ENCODE measurements at places on chromosomes 5 and 9. TPM values are rescaled to one million over a fixed set of nuclear protein-coding genes. Genes with fewer than 3 reads are reported as not detected.

Gene GPRIN1
- 1.2 TPM for total RNA-seq

Gene PRRT1B
- total RNA-seq, result not detected

Gene SNCAIP
- total RNA-seq, result 15.4 TPM

Gene GPR151
- total RNA-seq, result not detected

Gene SPOCK1
- total RNA-seq, result 14.5 TPM

Gene LRRC19
- total RNA-seq, result 0.66 TPM

Gene FPGS
- total RNA-seq, result 56.3 TPM

Gene EGFL7
- 138 TPM for total RNA-seq

DNA sequence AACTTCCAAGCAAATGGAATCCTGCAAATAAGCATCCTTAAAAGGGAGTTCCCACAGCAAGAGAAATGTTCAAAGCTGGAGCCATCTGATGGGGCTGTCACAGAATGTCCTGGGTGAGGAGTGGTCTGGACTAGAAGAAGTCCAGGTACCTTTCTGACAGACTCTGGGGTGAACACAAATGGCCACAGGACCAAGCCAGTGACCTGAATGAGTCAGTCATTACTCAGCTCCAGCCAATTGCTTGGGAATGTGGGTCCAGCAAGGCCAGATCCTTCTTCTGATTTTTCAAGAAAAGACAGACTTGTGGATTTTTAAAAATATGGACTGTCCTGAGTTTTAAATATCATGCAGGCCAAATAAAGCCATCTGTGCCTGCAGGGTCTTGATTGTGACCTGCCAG, 30.1 kb downstream of the GALNT10 start:
- no peak overlapping the region for H3K27ac ChIP-seq
- no peak for DNase-seq
- no peaks in the 10 kb centered on the region for H3K4me1 ChIP-seq
- no peaks in the 10 kb centered on the region for H3K27me3 ChIP-seq

DNA sequence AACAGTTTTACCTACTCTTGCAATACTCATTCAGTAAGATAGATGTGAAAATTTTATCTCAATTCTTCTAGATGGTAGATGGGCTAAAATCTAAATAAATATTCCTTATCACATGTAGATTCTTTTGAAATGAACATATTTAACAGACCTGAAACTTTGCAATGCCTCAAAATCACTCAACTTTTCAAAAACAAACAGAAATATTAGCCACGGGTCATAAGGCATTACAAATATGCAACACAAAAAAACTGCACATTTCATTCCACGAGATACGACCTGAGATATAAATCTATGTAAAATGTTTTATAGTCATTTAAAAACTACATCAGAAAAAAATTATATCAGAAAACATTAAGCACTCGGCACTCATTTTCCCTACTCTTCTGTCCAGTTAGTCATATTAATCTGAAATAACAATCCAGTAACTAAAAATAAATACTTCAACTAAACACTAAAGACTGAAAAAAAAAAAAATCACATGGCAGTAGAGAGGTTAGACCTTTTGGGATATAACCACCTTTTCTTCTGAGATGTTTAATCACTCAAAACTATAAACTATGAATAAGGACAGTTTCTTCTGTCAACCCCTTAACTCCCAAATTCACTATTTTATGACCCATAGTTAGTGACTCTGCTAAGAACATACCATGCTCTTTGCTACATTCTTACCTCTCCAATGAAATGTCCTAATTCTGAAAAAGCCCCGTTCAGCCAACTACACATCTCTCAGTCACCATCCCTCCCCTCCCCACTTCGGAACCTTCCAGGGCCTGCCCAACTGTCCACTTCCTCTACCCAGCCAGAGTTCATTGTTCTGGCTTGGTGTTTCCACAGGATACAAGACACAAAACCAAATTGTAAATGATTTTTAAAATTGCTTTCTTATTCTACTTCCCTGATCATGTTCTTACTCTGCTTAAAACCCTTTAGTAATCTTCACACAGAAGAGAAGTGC, 6.4 kb downstream of the HOMER1 start:
- H3K27ac ChIP-seq, result no peak overlapping the region
- H3K4me1 ChIP-seq, result no peaks in the 10 kb centered on the region
- no peaks in the 10 kb centered on the region for H3K27me3 ChIP-seq
- H3K36me3 ChIP-seq, result no peaks in the 10 kb centered on the region
- no peak overlapping the region for H3K4me3 ChIP-seq

- H3K27me3 ChIP-seq, result no peaks in the 10 kb centered on the region
- no peaks in the 10 kb centered on the region for H3K4me1 ChIP-seq
- H3K27ac ChIP-seq, result no peak within 1 kb of the TSS
- DNase-seq, result no peak
- peak within 1 kb of the TSS; percentile 44 for H3K4me3 ChIP-seq
These were observed at the start of gene PCDHB9 for GRCh38 chr5:141186897-141187512. Gene PCDHB9, plus strand, starts transcription at chr5:141187161. Its CDS starts 158 bp downstream, at chr5:141187319.

GRCh38 chr5:42490831-42491230, 67.6 kb downstream of the GHR start:
- no peak overlapping the region for H3K4me3 ChIP-seq
- H3K4me1 ChIP-seq, result no peaks in the 10 kb centered on the region
- H3K36me3 ChIP-seq, result no peaks in the 10 kb centered on the region
- no peak for DNase-seq

DNA sequence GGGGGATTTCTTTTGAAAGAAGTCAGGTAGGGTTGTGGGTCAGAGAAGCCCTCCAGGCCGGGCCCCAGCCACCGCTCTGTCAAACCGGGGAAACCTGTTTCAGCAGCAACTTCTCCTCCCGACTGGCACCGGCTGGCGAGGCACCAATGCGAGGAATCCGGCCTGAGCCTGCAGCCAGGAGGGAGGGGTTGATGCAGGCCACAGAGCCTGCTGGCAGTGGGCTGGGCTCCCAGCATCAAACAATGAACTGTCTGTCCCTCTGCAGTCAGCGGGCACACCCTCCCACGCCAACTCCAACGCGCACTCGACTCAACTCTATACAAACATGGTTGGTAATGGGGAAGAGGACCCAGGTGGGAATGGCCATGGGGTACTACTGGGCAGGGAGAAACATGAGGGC, 12.1 kb downstream of the PCDH1 start:
- peak overlapping the region; percentile 94 for H3K27ac ChIP-seq
- H3K4me3 ChIP-seq, result no peak overlapping the region
- H3K27me3 ChIP-seq, result no peaks in the 10 kb centered on the region
- DNase-seq, result peak; percentile 96

GRCh38 chr9:90060256-90060655, 455.4 kb downstream of the GADD45G start:
- H3K36me3 ChIP-seq, result no peaks in the 10 kb centered on the region
- H3K27me3 ChIP-seq, result no peaks in the 10 kb centered on the region
- no peak overlapping the region for H3K4me3 ChIP-seq
- H3K4me1 ChIP-seq, result no peaks in the 10 kb centered on the region
